ENCODE measurements at places on chromosomes 7 and 10.

DNA sequence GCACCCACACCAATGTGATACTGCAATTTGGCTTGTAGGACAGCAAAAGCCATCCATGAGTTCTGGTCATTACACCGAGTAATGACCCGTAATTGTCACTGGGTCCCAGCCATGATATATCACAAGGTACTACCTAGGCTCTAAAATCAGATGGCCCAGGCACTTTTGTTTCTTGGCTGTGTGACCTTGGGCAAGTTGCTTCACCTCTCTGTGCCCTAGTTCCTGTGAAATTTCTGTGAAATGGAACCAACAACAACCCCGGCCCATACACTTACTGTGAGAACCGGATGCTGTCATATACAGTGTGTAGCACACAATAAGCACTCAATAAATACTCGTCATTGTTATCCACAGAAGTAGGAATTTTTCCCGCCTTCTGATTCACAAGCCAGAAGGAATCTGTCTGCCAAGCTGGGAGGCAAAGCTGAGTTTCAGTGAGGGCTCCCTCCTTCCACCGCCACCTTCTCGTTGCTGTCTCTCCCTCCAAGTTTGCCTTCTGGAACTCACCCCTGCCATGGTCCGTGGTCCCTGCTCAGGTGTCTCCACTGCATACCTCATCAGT, 6.4 kb upstream of the CYTH3 start:
- no peak for DNase-seq

- no peak for DNase-seq
Observed at GRCh38 chr10:132632091-132632561, 94.5 kb downstream of the INPP5A start.

DNA sequence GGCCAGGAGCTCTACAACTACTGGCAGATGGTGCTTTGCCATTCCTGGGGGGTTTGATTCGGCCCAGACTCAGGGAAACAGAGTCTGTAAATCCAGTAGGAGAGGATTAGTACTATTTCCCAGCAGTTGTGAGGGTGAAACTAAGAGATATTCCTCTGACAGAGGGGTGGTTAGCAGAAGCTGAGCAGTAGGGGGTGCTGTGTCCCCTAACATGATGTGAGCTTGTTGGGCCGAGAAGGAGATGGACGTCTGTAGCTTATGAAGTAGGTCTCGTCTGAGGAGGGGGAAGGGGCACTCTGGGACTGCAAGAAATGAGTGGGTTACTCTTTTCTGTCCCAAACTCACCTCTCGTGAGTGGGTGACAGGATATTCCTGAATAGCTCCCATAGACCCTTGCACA, 179.2 kb upstream of the MBL2 start:
- DNase-seq: no peak

DNA sequence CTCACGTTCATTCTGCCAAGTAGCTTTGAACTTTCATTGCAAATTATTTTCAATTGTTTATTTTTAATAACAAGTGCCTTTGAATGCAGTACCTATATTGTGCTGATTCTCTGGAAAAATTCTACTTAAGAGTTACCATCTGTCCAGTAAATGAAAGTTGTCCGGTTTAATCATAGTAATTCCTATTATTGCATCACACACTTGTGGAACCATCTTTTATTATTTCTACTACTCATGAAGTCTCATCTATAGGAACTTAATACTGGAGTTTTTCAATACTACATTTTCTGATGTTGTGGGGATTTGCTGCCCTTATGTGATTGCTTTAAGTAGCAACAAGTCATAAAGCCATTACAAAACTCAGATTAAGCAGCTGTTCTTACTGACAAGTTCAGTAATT, 16.5 kb upstream of the SKAP2 start:
- no peak for DNase-seq

DNA sequence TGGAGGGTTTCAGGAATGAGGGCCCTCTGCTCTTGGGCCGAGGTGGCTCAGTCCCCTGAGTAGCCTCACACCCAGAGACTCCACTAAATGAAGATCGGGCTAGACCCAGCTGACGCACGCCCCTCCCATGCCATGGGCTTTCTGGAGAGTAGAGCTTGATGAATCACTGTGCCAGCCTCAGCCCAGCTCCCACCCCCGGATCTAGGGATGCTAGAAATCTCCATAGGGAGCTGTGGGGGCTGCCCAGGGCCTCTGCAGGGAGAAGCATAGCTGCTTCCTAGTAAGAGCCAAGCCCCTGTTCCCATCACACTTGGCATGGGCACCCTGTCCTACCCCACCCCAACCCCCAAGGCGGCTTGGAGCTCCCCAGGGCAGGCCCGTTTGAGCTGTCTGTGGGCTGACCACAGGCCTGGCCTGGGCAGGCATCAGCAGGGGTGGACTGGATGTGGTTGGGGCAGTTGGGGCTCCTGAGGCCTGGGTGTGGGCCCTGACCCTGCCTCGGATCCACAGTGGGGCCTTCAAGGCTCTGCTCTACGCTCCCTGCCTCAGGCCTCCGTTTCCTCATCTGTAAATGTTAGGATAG, 121.2 kb downstream of the ZMIZ1 start:
- DNase-seq: no peak

DNA sequence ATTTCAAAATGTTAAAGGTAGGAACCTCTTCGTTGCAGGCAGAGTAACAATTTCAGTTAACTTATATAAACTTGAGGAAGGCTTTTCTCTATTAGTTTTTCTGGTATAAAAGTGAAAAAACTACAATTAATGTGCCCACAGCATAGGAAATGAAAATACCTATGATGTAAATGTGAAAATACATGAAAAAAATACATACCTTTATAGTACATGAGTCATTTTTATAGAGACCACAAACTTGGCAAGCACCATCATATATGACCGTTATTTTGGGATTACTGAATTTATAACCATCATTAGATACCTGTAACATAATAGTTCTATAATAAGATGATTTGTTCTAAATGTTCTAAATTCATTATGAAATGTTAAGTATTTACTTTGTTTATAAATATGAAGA, 42.7 kb downstream of the VWDE start:
- DNase-seq: no peak

DNA sequence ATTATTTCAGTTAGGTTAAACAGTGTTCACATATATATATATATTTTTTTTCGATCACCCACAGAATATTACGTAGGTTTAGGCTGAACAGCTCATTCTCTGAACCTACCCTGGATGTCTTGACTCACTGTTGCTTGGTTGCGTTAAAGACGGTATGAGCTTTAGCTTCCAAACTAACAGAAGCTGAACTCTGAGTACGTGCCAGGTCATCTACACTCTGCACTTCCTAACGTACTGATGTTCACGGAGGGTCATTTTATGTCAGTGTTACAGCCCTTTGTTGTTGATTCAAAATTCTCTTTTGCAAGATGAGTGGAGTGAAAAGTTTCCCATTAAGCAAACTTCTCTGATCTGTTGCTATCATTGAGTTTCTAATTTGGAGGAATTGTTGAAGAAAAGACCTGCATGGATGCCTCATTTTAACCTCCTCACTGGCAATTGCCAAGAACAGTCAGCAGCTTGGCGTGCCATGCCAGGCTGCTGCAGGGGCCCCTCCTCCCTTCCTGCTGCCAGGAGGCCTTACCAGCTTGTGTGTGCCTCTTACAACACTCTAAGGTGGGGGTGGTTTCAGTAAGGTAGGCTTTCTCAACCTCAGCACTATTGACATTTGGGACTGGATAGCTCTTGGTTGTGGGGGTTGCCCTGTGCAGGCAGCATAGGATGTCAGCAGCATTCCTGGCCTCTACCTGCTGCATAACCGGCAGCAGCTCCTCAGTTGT, 44.3 kb downstream of the INSYN2A start:
- DNase-seq: no peak

- DNase-seq: no peak
Observed at GRCh38 chr10:31194986-31195385, 124.0 kb upstream of the ZEB1 start.

DNA sequence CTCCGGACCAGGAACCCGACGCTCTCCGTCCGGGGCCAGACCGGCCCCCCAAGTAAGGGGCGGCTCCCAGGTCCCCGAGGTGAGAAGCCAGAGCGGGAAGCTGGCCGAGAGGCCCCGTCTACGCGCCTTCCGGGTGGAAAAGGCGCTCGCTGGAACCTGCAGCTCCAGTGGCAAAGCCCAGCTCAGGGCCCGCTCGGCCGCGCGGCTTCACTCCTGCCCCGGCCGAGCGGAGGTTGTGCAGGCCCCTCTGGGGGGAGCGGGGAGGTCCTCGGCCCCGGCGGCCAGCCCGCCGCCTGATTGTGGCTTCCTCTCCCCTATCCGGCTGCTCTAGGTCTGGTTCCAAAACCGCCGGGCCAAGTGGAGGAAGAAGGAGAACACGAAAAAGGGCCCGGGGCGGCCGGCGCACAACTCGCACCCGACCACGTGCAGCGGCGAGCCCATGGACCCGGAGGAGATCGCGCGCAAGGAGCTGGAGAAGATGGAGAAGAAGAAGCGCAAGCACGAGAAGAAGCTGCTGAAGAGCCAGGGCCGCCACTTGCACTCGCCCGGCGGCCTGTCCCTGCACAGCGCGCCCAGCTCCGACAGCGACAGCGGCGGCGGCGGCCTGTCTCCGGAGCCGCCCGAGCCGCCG, 2.9 kb downstream of the UNCX start:
- no peak for DNase-seq

GRCh38 chr10:101775273-101776160, at the start of gene FGF8:
FGF8 (minus strand) TSS chr10:101776114; CDS start chr10:101775900, 214 bp downstream.
- no peak for DNase-seq

Measured in stimulated activated CD8-positive, alpha-beta memory T cell treated with anti-CD3 and anti-CD28 coated beads, Interleukin-15, amount 100 ng/mL, for 4 hours (primary cell).